ENCODE measurements at places on chromosomes 5 and 9.
A peak's percentile ranks its signal among the peaks of the same experiment; 100 is the strongest.

GRCh38 chr9:76927540-76928240 is 21.8 kb upstream of the PRUNE2 start:
- DNase-seq = no peak

DNA sequence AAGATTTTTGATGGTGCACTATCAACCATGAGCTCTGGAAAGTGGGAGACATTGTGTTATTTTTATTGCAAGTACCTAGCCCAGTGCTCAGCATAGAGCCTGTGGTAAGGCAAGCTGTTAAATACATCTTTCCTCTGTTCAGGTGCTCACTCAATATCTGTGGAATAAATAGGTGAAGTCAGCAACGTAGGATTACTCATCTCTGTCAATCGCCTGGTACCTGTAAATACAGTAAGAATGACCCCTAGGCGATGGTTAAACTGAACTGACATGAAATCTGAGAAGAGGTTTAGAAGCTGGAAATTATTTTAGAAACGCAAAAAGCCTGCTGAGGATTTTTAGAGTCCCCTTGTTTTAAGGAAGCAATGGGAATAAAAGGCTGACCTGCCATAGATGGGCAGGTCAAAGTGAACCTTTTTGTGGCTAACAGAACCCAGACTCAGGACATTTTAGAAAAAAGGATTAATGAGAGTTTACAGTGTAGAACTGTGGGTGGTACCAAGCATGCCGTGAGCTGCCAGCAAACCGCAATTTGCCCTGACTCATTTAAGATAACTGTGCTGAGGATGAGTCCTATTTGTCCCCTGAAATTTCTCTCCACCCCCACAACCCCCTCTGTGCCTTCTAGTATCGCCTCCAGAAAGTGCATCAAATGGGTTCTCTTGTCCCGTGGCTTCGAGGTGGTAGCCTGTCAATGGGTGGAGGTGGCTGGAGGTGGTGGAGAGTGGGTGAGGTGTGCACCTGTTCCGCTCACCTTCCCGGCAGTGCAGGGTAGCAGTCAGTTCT is 375.1 kb downstream of the MED10 start:
- DNase-seq = no peak

DNA sequence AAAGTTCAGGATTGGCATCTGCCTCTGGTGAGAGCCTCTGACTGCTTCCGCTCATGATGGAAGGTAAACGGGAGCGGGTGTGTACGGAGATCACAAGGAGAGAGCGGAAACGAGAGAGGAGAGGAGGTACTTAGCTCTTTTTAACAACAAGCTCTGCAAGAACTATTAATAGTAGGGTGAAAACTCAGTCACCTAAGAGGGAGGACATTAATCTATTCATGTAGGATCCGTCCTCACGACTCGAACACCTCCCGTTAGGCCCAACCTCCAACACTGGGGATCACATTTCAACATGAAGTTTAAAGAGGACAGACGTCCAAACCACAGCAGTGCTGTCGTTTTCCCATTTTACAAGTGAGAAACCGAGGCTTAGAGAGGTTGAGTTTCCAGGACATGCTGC is 173.7 kb downstream of the SLC28A3 start:
- DNase-seq = no peak

DNA sequence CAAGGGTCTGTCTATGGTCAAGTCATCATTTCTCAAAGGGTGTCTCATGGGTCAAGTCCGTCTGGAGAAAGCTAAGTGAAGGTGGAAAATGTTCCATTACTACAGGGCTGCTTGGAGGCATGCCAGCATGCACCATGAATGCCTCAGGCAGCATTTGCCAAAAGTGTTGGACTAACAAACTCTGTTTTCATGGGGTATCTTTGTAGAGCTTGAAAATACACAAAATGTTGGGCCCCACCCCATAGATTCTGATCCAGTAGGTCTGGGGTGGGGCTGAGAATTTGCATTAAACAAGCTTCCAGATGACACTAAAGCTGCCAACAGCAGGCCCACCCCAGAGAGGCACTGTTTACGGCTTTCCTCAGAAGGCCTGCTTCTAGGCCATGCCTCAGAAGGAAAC is 75.0 kb upstream of the FRRS1L start:
- DNase-seq = no peak

DNA sequence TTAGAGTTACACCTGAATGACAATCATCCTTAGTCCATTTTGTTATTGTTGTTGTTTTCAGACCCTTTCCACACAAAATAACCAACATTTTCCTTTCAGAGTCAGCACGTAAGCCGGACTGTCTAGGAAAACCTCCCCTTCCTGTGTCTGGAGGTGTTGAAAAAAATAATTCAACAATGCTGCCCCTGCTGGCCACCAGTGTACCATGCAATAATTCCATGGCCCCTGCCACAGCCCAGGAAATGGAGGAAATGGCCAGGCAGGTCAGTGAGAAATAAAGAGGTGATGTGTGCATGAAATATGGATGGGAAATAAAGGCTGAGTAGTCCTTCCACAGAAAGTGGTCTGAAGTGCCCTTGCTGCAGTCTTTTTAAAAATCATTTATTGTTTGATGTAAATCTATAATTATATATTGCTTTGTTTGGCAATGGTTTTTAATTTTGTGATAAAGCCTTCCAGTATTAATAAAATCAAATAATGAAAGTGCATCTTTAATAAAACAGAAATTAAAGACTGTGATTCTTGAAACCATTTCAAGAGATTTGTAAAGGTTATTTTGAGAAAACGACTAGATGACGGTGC is 152.8 kb upstream of the PAPPA start:
- peak; percentile 36 for DNase-seq

GRCh38 chr9:86454701-86455615 is 100.7 kb upstream of the TUT7 start:
- no peak for DNase-seq

DNA sequence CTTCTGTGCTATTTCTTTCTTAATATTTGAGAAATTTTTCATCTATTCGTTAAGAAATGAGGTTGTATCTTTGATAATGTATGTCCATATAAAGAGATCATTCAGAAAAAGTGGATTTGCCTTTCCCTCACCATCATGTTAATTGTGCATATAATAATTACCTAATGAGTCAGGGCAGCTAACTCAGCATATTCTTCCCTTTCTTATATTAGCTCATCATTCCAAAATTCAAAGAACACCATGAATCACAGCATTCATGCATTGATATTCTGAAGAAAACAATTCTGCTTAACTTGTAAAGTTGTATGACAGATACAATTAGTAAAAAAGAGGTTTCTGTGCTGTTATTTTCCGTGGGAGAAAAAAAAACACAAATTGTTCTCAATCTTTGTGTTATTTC is 630.6 kb downstream of the TLE1 start:
- DNase-seq = no peak

GRCh38 chr5:33205727-33206410 is 234.9 kb upstream of the TARS1 start:
- DNase-seq = no peak

GRCh38 chr5:112848116-112848811 is 12.8 kb upstream of the SRP19 start:
- peak; percentile 19 for DNase-seq

GRCh38 chr5:132066871-132067270 is 6.4 kb downstream of the IL3 start:
- no peak for DNase-seq

- no peak for DNase-seq
Measured at GRCh38 chr9:91155746-91156376, 205.9 kb downstream of the AUH start.

- DNase-seq = no peak
Measured at GRCh38 chr5:161095953-161096352, 243.9 kb upstream of the ATP10B start.

DNA sequence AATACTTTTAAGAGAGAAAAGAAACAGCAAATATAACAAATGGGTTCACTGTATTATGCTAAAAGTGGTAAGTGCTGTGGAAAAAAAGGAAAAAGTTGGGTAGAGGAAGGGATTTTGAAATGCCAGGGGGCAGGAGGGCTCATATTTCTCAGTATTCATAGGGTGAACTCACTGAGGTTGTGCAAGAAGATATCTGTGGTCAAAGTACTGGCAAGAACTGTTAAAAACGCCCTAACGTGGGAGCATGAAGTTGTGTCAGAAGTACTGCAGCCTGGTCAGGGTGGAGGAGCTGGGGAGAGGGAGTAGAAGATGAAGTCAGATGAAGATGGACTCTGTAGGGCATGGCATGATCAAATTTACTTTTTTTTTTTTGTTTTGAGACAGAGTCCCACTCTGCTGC is 31.2 kb upstream of the SLC28A3 start:
- DNase-seq = no peak

- no peak for DNase-seq
Measured at GRCh38 chr5:170537451-170538095, 33.8 kb downstream of the KCNIP1 start.

GRCh38 chr5:139655727-139656271 is 7.7 kb downstream of the CXXC5 start:
- no peak for DNase-seq

GRCh38 chr5:139856714-139857113 is 61.1 kb downstream of the PSD2 start:
- no peak for DNase-seq

GRCh38 chr9:97479496-97480159 is 21.8 kb upstream of the TMOD1 start:
- DNase-seq = no peak

DNA sequence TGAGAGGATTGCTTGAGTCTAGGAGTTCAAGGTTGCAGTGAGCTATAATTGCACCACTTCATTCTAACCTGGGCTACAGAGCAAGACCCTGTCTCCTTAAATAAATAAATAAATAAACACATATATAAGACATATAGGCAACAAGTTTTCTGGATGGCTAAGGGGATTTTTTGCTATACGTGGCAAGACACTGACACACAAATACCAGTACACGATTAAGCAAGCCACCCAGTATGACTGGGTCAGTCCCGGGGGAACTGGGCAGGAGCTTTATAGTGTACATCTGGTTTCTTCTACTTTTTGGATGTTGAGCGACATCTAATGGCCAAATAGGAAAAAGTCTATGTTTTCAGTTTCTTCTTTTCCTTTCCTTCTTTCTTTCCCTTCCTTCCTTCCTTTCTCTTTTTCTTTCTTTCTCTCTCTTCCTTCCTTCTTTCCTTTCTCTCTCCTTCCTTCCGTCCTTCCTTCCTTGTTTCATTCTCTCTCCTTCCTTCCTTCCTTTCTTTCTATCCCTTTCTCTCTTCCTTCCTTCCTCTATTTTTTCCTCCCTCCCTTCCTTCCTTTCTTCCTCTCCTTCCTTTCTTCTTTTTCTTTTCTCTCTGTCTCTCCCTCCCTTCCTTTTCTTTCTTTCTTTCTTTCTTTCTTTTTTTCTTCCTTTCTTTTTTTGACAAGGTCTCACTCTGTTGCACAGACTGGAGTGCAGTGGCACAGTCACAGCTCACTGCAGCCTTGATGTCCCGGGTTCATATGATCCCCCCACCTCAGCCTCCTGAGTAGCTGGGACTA is 47.0 kb upstream of the PLIN2 start:
- DNase-seq = peak; percentile 56

DNA sequence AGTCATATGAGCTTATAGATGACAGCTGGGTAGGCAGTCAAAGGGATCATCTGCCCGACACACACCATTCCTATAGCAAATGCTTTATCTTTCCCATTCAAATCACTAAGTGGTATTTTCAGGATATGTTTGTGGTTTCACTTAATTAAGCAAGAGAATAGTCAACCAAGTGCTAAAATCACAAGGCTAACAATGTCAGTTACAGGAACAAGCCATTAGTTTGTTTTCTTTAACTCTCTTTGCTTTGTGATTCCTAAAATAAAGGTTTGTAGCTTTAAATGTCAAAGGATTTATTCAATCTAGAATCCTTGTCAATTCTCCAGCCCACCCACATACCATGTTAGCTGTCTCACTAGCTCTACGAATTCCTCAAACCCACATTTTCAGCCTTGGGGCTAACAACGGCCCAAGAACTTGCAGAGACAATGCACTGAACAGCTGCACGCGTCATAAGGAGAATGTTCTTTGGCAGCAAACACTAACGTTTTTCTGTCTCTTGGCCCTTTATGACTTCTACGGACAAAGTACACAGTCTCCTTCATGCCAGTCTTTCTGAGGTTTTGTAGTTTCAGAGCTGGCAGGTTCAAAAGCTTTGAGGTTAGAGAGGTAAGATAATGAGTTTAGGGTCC is 56.6 kb downstream of the ELAVL2 start:
- DNase-seq = no peak

DNA sequence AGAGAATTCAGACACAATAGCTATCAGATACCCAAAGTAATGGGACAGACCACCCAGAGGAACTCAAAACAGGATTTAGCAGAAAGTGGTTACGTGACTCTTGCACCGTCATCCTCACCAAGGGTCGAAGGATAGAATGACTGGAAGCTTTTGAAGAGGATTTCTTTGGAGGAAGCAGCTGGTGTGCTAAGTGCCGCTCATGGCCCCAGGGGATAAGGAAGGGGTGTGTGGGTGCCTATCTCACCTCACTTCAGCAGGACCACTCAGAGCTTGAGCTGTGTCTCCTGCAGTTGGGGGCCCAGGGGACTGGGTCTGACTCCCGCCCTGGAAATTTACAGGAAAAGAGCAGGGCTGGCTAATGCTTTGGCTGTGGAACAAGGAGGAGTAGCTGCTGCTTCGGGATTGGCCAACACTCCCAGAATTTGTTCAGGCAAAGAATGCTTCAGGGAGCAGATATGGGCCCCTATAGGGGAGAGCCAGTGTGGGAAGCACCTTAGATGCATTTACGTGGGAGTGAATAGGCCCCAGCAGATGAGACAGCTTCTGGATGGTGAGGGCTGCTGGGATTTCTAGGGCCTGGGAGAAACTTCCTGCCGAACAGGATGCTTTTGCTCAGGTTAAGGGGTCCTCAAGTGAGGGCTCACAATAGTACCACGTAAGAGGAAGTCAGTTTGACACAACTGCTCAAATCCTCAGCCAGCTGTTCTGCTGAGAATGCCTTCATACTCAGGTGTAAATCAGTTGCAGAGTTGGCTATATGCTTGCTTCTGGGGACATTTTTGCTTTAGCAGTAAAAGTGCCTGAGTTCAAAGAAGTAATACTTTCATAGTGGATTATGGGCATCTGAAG is 29.1 kb upstream of the TOMM5 start:
- no peak for DNase-seq

GRCh38 chr5:151141535-151141934 is 16.0 kb downstream of the ANXA6 start:
- DNase-seq = no peak

- no peak for DNase-seq
Measured at GRCh38 chr5:161271816-161272215, 274.7 kb downstream of the GABRB2 start.

- peak; percentile 75 for DNase-seq
Measured at GRCh38 chr5:80255811-80256712, at the start of gene SERINC5. TSS of gene SERINC5 (minus strand) at chr5:80256048. CDS start at chr5:80255922, 126 bp downstream.

- no peak for DNase-seq
Measured at GRCh38 chr9:121692606-121693387, 41.4 kb downstream of the DAB2IP start.

DNA sequence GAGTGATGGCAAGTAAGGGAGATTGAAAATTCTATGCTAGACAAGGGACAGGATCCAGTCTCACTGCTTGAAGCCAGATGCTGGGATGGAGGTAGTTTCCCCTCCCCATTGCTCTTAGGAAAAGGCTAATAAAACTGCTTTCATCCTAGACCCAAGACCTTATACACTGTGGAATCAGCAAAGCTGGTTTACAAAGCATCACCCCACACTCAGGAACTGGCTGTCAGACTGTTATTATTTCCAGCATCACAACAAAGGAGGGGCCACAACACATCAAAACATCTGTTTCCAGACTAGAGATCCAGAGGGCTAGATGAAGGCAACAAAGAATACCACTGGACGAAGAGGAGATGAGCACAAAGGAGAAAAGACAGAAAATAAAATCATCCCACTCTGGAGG is 364.6 kb upstream of the PTGER4 start:
- no peak for DNase-seq

Measured in HuH-7 (cell line).